ENCODE measurements at places on chromosomes 3 and 15.

- no peaks in the 10 kb centered on the region for H3K36me3 ChIP-seq
- H3K4me3 ChIP-seq = peak overlapping the region; percentile 49
Measured at GRCh38 chr3:114454551-114455251, 160.9 kb downstream of the TIGIT start.

GRCh38 chr3:62605413-62606068, 232.2 kb upstream of the FEZF2 start:
- H3K27me3 ChIP-seq = no peaks in the 10 kb centered on the region
- H3K27ac ChIP-seq = no peak overlapping the region
- no peaks in the 10 kb centered on the region for H3K4me1 ChIP-seq
- no peak overlapping the region for H3K4me3 ChIP-seq

GRCh38 chr3:195133462-195133861, 137.5 kb downstream of the XXYLT1 start:
- no peak overlapping the region for H3K4me3 ChIP-seq
- H3K27me3 ChIP-seq = no peaks in the 10 kb centered on the region
- DNase-seq = no peak
- H3K27ac ChIP-seq = no peak overlapping the region
- no peaks in the 10 kb centered on the region for H3K36me3 ChIP-seq

GRCh38 chr3:71428841-71429596, 154.5 kb downstream of the FOXP1 start:
- H3K27ac ChIP-seq = no peak overlapping the region
- no peaks in the 10 kb centered on the region for H3K36me3 ChIP-seq
- no peak overlapping the region for H3K4me3 ChIP-seq
- DNase-seq = peak; percentile 32
